ENCODE measurements at places on chromosomes 11 and 22.
A peak's percentile ranks its signal among the peaks of the same experiment; 100 is the strongest.

DNA sequence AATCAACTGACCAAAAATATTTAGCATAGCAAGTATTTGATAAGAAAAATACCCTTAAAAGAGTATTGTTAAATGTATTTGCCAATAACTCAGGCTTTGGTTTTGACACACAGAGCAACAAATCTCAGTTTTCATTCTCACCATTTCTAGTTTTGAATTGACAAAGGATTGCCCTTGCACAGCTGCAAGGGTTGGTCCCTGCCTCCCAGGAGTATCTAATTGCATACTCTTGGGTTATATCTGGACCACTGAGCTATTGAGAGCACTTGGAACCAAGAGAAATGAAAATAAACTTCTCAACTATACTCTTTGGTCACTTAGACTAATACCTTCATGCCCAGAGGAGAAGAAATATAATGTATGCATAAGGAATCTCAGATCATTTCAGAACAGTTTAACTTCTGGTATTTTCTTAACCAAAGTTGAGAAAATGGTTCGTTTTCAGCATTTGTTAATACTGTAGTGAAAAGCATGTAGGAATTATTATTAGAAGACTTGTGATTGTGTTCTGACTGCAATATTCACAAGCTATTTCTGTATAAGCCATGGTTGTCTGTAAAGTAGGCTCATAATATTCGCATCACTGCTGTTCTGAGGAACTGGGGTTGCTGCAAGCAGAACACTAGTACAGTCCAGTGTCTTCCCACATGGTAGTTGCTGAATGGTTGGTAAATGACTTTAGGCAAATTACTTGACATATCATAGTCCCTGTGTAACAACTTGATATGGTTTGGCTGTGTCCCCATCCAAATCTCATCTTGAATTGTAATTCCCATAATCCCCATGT lies 7.9 kb downstream of the C2CD3 start:
- no peak for DNase-seq

GRCh38 chr11:60775420-60775961 lies 9.6 kb upstream of the MS4A10 start:
- peak; percentile 55 for DNase-seq

- no peak for DNase-seq
Measured at GRCh38 chr11:76459299-76459698, 14.5 kb downstream of the EMSY start.

DNA sequence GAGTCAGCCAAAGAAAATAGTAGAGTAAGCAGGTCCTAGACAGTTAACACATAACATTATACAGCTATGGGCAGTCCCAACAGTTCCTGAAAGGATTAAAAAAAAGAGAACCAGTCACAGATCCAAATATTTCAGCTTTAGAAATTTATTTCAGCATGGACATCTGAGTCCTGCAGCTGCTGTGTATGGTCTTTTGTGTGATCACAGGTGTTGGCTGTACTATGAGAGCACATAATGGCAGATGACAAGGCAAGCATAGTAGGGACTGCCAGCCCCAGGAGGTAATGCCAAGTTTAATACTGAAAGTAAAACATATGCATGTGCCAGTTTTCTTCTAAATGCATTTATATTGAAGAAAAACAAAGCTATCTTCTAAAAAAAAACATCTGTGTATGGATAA lies 158.1 kb downstream of the GRIA4 start:
- no peak for DNase-seq

- peak; percentile 11 for DNase-seq
Measured at GRCh38 chr22:50731811-50732624, 6.0 kb upstream of the ACR start.

GRCh38 chr11:20670932-20671403 lies 1.6 kb downstream of the NELL1 start:
- DNase-seq: no peak

DNA sequence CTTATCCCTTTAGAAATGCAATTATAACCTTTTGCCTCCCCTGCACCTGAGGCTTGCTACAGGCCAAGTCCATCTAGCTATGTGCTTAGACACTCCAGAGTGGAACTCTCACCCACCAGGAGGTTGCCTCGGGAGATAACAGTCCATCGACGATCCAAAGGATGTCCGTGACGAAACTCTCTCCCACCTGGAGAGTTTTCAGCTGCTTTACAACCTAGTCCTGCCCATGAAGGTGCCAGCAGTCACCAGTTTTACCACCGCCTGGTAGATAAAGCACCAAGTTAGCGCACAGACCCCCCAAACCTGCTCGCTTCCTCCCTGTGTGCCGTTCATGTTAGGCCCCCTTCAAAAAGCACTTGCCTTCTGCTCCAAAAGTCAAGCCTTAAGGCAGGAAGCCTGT lies 53.1 kb upstream of the SHISAL1 start:
- no peak for DNase-seq

GRCh38 chr11:26131406-26131805 lies 200.5 kb upstream of the ANO3 start:
- DNase-seq: no peak

DNA sequence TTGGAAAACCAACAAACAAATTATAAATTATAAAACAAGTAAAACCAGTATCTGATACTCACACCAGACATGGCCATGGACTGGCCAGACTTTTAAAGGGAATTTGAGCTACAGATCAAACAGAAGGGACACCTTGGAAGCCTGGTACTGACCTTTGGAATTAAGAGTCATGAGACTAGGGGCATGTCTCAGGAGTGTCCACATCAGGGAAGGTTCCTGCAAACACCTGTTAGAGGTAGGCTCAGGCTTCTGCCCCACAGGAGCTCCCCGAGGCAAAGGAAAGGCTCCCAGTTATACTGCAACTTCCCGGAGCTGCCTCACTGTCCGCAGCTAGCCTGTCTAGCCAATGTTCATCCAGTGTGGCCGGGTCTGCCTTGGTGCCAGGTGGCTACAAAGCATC lies 290.1 kb downstream of the BUD13 start:
- DNase-seq: no peak

GRCh38 chr22:47628477-47629272 lies 866.2 kb downstream of the TBC1D22A start:
- no peak for DNase-seq

DNA sequence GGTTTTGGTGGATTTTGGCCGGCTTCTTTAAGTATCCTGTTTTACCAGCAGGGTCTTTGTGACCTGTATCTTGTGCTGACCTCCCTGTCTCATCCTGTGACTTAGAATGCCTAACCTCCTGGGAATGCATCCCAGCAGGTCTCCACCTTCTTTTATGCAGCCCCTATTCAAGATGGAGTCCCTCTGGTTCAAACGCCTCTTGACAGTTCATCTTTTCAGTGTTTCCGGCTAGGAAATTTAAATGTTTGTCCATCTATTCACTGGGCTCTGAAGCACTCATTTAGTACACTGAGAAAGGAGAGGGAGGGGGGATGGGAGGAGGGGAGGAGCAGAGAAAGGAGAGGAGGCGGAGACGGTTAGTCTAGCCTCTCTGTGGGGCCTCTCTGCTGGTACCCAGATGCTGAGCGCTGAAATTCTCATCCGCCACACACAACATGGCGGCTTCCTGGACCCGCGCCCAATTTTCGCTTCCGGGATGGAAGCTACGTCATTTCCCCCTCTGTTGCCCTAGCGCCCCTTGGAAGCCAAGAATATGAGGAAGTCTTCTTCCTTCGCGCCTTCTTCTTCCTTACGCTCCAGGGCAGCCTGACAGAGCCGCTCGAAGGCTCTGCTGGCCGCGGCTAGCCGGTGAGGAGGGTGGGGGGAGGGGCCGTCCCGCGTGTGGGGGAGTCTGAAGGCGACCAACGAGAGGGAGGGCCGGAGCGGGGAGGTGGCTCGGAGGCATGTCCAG lies 69.0 kb upstream of the SYT13 start:
- peak; percentile 64 for DNase-seq

GRCh38 chr11:132763503-132763902 lies 768.8 kb downstream of the OPCML start:
- no peak for DNase-seq

DNA sequence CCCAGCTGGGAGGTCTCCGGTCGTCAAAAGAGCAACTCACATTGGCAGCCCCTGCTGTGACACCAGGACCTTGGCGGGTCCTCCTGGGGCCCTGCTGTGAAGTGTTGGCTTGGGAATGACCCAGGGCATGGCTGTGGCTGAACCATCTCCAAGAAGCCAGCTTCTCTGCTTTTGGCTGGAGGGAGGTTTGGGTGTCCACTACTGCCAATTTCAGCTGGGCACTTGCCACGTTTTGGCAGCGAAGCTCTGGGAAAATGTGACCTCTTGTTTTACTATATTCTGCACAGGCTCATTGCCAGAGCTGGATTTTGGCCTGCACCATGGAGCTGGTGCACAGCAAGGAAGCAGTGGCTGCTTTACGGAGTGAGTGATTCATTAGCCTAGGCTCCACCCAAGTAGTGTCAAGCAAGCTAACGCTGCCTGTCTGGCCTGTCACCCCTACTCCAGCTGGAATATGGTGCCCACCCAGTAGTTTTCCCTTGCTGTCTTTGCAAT lies 24.3 kb upstream of the SMCO4 start:
- no peak for DNase-seq

GRCh38 chr11:92423115-92424034 lies 198.8 kb downstream of the FAT3 start:
- DNase-seq: no peak

- no peak for DNase-seq
Measured at GRCh38 chr22:20959578-20960461, 7.2 kb upstream of the AIFM3 start.
